Right cardiac atrium (tissue), 5 donors: ENCODE measurements at places on chromosomes 2 and 18. TPM values are rescaled to one million over a fixed set of nuclear protein-coding genes. Genes with fewer than 3 reads are reported as not detected.

The IL36RN gene
- total RNA-seq: not detected

The PROM2 gene
- total RNA-seq: 1.6 TPM

GRCh38 chr18:72063001-72063400, 481.1 kb downstream of the CBLN2 start:
- DNase-seq: no peak

The SERPINB2 gene
- total RNA-seq: not detected

The AMER3 gene
- not detected for total RNA-seq

The FBXO15 gene
- total RNA-seq: 0.43 TPM

The IL36G gene
- total RNA-seq: not detected

GRCh38 chr2:26940001-26940400, 30.4 kb upstream of the MAPRE3 start:
- no peak for DNase-seq
